Midbrain (tissue), 1 donor: ENCODE measurements at places on chromosomes 4 and X.

GRCh38 chr4:113873508-113873907 lies 105.9 kb downstream of the ARSJ start:
- DNase-seq = no peak

DNA sequence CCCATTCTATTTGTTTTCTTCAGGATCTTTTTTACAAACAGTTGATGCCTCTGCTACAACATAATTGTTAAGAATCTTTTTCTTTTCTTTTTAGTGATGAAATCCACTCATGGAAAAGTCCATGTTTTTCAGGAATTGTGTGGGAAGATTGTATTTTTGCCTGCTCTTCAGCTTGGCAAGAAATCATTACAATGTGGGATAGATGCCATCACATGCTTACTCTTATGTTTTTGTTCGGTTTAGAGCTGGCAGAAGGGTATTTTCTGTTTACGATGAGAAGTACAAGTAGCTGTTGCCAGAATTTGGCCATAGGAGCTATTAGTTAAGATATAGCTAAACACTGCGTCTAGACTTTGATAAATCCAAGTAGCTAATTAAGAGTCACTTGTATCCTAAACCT lies 2585.3 kb downstream of the ARAP2 start:
- no peak for DNase-seq

DNA sequence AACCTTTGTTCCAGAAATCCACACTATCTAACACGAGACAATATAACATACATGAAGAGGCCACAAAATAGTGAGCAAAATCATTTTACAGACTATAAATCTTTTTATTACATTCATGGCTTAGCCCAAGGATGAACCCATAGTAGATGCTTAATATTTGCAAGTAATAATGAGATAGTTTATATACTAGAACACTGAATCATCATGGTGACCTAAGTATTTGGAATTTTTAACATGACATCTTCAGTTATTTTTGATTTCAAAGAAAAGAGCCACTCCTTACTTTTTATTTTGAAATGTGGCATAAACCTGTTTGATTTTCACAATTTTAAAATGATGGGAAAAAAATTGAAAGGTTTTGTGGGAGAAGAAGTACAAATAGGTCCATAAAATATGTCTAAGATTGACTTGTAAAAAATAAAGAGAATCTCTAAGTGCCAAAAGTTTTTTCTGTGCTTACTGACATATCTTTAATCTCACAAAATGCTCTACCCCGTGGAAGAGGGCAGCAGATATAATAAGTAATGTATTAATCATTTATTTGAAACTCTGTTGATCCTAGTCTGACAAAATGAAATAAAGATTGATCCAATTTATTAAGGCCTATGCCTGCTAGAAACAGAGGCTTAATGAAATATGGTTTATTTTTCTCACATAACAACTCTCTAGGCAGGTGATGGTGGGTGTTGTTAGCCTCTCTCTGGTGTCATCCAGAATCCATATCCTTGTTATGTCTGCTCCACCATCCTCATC lies 224.5 kb upstream of the CENPE start:
- DNase-seq = no peak

- DNase-seq = no peak
Measured at GRCh38 chr4:173264684-173265185, 69.4 kb downstream of the HMGB2 start.

GRCh38 chr4:3361406-3361805 lies 68.6 kb downstream of the RGS12 start:
- DNase-seq = no peak

- no peak for DNase-seq
Measured at GRCh38 chrX:482702-483203, 96.0 kb upstream of the PPP2R3B start.

GRCh38 chr4:89863533-89863932 lies 26.6 kb upstream of the SNCA start:
- no peak for DNase-seq

- DNase-seq = no peak
Measured at GRCh38 chr4:187006189-187006618, 282.5 kb upstream of the FAT1 start.

DNA sequence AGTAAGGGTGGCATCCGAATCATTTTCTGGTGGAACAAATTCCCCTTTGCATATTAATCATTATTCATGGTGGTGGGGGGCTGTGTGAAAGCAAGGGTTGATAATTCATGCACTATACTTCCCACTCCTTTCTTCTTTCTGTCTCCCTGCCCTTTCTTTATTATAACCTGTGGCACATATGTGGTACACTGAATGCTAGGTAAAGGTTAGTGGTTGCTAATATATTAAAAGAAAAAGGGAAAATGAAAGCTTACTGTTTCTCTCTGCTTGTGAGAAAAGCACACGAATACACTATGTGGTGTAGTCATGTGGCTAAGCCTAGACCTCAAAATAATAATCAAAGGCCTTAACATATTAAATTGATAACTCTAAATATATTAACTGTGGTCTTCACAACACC lies 178.4 kb upstream of the RPS6KA3 start:
- no peak for DNase-seq

- peak; percentile 13 for DNase-seq
Measured at GRCh38 chr4:100095729-100096595, 94.3 kb downstream of the DDIT4L start.

DNA sequence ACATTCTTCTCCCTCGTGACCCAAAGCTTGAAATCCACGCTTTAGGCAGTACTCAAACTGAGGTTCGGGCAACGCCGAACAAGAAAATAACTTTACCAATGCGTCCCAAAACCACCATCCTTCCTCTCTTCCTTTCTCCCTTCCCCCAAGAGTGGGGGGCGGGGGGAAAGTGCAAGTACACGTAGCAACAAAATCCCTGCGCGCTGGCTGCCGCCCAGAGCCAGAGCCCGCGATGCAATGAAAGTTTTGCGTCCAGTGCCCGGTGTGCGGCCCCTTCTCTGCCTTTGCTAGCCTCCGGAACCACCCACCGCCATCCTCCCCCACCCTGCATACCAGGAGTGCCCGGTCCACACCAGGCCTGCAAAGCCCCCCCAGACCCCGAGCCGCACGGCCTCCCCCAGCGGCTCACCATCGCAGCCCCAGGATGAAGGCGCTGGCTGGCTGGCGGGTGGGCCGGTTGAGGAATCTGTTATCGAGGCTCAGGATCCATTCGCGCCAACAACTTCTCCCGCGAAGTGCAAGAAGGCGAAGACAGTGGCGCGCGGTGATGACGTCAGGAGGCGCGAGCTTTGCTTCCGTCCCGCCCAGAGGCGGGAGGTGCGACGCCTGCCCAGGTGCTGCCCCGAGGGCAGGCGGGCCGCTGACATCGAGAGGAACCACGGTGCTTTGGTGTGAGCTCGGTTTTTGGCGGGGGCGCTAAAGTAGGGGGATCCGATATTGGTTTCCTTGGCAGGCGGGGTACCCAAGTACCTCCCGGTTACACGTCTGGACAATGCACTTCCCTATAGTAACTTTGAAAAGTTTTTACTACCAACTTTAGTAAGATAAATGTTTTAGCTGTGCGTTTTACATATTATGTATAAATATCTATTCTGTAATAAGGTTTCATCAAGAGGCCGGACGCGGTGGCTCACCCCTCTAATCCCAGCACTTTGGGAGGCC lies at the start of gene RFC1:
Gene RFC1, minus strand, starts transcription at position 533 of the 942 bp plus-strand sequence. Its CDS starts 121 bp downstream, at position 412.
- peak; percentile 88 for DNase-seq

- no peak for DNase-seq
Measured at GRCh38 chrX:12844319-12844718, 22.6 kb upstream of the TLR7 start.

DNA sequence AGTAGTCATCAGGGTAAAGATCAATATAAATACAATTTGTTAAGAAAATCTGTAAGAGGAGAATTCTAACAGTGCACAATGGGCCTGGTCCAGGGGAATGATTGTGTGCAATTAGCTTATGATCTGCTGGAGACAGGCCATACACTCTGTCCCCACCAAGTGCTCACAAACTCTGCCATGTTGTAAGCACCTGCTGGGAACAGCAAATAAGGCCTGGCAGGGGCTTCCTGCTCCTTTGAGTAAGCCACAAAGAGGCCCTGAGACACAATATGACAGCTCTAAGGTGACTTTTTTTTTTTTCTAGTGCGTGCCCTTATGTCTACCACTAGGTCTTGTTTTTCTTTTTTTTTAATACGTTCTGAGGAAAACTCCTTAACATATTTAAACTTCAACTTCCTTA lies 866.3 kb upstream of the PCDH7 start:
- no peak for DNase-seq

GRCh38 chrX:67543818-67544217 lies at the start of gene AR:
Gene AR, plus strand, starts transcription at chrX:67544021. Its CDS starts 1,126 bp downstream, at chrX:67545147.
- peak; percentile 17 for DNase-seq

- no peak for DNase-seq
Measured at GRCh38 chrX:107107459-107107858, 11.2 kb downstream of the RBM41 start.

DNA sequence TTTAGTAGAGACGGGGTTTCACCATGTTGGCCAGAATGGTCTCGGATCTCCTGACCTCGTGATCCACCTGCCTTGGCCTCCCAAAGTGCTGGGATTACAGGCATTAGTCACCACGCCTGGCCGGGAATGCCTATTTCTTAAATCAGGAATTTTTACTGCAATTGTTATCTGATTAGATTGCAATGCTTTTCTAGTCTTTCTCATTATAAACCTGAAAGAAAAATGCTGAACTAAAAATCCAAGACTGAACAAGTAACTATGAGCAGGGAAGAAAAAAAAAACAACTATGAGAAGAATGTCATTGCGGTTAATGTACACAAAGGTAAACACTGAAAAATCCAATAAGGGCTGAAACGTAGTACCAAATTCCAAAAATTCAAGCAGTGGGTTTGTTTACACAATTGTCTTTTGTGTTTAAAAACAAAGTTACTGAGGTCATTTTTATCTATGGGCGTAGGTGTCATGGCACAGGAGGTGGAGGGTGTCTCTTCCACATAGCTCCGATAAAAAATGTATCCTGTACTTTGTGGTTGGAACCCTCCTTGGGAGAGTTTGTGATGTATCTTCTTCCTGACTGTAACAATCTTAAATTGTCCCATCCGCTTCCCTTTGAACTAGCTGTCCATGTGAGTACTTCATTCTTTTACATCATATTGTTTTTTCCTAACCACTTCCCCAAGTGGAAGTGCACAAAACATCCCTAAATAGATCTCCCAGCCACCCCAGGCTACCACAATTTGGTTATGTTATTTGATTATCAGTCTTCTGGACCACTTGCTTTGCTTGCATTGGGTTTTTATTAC lies 11.1 kb upstream of the TMEM156 start:
- peak; percentile 47 for DNase-seq

DNA sequence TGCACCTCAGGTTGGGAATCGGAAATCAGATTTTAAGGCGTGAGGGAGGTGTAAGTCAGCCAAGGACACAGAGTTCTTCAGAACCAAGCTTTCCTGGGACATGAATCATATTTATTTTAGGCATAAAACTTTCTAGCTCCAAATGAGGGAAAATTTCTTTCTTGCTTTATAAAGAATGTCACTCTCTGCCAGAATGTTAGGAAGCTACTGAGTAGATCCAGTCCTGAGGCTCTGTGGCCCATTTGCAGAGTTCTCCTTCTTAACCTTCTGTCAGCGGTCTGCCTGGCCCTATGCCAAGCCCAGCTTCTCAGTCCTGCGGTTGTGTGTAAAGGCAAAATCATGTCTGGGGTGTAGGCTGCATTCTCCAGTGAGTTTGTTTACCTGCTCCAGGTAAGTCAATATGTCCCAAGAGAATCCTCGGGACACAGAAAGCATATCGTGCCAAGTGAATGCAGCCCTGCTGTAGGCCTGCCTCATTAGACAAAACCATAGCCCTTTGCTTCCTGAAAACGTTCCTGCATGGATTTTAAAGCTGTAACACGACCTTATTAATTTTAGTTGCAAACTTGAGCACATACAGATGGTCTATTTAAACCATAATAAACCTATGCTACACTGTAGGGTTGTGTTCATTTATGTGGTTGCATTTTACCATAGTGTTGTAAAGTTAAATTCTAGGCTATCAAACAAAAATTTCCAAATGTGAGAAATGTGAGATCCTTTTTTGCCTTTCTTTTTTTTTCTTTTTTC lies 29.2 kb upstream of the CCNI start:
- no peak for DNase-seq

- DNase-seq = peak; percentile 36
Measured at GRCh38 chrX:37685381-37686359, at the start of gene XK. Gene XK, plus strand, starts transcription at chrX:37685791. Its CDS starts 171 bp downstream, at chrX:37685962.

GRCh38 chrX:11420851-11421250 lies 127.6 kb downstream of the AMELX start:
- no peak for DNase-seq

DNA sequence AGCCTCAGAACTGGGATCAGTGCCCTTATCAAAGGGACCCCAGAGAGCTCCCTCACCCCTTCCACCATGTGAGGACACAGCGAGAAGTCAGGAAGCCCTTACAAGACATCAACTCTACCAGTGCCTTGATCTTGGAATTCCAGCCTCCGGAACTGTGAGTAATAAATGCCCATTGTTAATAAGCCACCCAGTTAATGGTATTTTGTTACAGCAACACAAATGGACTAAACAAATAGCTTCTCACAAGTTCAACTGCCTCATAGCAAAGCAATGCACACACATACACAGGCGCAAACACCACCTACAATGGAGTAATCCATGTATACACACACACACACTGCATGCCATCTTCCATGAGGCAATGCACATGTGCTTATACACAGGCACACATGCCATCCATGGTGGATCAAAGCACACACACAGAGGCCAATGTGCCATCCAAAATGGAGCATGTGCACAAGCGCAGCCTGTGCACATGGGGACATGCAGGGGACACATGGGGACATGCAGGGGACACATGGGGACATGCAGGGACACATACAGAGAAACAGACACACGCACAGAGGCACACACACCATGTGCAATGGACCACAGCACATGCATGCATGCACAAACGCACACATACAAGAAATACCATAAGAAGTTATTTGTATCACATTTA lies 137.6 kb upstream of the TBL1X start:
- no peak for DNase-seq

DNA sequence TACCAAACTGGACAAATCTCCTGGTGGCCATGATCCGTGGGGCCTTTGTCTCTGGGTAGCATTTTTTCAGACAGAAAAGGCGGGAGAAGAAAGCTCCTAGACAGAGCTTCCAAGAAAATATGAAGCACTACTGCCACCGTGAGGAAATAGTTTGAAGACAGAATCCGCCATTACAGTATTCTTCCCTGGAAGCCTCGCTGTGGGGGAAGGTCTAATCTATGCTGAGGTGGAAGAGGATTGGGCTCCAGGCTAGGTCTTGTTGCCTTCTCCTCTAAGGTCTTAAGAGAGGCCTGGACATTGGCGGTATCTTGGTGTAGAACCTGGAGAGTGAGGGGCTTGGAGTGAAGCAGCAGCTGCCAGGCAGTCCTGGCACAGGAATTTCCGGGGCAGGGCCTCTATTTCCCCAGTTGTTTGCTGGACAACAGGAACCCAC lies 218.9 kb downstream of the OR13H1 start:
- DNase-seq = peak; percentile 88

GRCh38 chr4:42133006-42133405 lies 19.4 kb downstream of the BEND4 start:
- no peak for DNase-seq
